ENCODE measurements at places on chromosomes 6 and 20.

- no peak for DNase-seq
Observed at GRCh38 chr6:36120539-36120938, 9.8 kb upstream of the MAPK13 start.

DNA sequence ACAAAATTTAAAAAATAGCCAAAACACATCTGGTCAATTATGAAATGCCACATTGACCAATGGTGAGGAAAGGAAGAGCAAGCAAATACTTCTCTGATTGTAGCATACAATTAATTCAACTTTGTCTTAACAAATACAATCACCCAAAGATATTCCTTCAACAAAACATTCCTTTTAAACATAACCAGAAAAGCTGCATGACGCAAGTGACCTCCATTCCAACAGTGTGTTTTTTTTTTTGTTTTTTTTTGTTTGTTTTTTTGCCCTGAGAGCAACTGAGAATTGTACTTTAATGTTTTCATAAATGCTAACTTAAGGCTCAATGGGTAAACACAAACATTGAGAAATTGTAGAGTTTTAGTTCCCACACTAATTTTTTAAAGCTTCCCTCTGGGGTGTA lies 184.4 kb downstream of the PTPRK start:
- DNase-seq: no peak

- no peak for DNase-seq
Observed at GRCh38 chr20:29427201-29428060, 1830.0 kb upstream of the DEFB115 start.

DNA sequence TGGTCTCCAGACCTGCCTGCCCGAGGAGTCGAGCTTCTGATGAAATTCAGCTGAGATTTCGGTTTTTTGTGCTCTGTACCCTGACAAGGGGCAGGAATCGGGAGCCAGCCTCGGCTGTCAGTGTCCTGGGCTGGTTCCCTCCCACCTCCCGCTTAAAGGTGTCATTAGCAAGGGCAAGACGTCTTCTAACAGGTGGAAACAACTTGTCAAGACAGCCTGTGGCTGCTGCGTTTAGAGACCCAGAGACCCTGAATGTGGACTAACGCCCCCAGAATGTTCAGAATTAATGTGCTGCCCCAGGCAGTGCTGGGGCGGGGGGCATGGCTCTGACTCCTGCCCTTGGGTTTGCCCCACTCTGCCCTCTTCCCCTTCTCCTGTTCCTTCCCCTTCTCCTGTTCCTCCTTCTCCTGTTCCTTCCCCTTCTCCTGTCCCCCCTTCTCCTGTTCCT lies 69.7 kb downstream of the PHACTR3 start:
- no peak for DNase-seq

- no peak for DNase-seq
Observed at GRCh38 chr6:82507112-82507511, 143.5 kb downstream of the TPBG start.

DNA sequence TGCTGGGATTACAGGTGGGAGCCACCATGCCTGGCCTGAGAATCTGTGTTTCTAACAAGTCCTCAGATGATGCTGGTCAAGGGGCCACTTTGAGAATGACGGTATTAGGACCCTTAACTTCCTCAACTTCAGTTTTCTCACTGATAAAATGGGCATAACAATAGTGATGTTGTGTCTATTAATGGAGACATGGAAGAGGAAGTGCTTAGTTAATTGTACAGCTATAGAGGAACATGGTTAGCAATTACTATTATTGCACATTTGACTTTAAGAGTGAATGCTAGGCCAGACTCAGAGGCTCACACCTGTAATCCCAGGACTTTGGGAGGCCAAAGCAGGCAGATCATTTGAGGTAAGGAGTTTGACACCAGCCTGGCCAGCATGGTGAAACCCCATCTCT lies 12.7 kb downstream of the DPPA5 start:
- DNase-seq: no peak

DNA sequence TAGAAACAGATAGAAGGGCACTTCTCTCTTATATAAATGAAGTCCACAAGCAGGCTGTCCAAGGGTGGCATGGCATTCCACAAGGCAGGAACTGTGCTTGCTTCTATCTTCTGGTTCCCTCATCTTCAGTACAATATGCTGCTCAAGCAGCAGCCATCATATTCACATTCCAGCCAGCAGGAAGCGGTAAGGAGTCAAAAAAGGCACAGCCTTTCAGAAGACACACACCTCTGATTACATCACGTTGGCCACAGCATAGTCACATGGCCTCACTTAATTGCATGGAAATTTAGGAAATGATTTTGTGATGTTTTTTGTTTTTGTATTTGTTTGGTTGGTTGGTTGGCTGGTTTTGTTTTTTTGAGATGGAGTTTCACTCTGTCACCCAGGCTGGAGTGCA lies 19.0 kb downstream of the REM1 start:
- DNase-seq: peak; percentile 22

DNA sequence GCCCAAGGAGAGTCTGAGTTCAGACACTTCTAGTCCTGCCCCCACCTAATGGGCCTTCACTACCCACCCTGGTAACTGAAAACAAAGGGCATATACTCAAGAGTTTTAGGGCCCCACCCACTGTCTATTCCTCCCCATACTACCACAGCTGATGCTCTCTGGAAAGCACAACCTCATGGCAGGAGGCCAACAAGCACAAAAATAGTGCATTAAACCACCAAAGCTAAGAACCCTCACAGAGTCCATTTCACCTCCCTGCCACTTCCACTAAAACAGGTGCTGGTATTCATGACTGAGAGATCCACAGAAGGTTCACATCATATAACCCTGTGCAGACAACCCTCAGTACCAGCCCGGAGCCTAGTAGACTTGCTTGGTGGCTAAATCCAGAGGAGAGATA lies 132.1 kb upstream of the ADGRB3 start:
- DNase-seq: no peak

GRCh38 chr6:45880676-45881075 lies 135.0 kb downstream of the CLIC5 start:
- no peak for DNase-seq

DNA sequence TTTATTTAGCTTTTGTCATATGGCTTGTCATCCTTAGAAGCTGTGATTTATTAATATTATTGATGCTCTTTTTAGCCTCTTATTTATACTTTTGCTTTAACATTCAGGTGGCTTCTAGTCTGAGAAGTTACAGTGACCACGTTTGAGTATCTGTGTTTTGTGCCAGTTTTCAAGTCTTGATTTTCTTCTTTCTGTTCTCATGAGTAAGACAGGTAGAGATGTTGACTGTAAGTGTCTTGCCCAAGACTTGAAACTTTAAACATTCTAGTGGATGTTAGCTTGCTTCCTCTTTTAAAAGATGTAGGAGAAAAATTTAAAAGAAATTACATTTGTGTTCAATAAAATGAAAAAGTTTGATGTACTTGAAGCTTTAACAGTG lies 122.6 kb downstream of the LRRC1 start:
- DNase-seq: no peak

GRCh38 chr6:149723771-149724417 lies 6.0 kb upstream of the LATS1 start:
- peak; percentile 11 for DNase-seq

DNA sequence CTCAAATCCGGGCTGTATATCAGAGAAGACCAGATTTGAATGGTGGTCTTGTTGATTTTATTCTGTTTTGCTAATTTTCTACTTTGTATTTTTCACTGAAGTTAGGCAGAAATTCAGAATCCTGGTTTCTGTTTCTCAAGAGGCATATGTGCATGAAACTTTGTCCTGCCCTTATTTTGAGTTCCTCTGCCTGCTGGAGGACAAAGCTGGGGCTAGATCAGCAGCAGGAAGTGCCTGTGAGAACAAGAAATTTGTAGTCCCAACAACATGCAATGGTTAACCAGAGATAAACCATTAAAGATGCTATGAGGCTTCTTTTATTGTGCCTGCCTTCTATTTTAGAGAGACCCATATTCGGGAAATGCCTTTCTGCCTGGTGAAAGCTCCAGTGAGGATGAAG lies 37.1 kb downstream of the BEND6 start:
- DNase-seq: no peak

DNA sequence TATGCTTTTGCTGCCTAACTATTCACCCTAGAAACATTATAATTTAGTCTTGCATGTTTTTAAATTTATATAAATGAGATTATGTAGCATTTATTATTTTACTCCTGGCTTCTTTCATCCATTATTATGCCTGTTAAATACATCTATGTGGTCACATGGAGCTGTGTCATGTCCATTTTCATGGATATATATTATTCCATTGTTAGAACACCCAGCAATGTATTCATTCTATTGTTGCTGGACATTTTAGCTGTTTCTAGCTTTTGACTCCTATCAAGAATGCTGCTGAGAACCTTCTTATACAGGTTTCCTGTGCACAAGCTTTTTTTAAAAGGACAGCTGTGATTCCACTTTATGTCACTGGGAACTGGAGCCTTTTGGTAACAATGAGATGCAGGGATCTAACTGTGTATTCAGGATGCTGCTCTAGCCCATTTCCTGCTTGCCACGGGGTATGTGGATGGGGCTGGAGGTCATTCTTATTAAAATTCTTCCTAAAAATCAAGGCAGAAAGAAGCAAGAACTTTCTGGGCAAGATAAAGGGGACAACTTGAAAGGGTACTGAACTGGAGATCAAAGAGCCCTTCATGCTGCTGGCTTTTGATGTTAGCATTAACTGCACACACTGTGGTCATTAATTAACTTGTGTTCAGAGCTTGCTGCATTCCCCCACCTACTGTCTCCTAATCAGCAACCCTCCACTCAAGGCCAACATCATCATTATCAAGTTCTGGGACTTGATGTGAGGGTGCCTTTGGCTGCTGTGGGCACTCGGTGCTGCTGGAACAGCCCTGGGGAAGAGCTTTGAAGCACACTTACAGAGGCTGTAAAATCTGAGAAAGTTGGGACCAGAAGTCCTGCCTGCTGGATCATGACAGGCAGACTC lies 96.6 kb upstream of the AKIRIN2 start:
- DNase-seq: no peak

DNA sequence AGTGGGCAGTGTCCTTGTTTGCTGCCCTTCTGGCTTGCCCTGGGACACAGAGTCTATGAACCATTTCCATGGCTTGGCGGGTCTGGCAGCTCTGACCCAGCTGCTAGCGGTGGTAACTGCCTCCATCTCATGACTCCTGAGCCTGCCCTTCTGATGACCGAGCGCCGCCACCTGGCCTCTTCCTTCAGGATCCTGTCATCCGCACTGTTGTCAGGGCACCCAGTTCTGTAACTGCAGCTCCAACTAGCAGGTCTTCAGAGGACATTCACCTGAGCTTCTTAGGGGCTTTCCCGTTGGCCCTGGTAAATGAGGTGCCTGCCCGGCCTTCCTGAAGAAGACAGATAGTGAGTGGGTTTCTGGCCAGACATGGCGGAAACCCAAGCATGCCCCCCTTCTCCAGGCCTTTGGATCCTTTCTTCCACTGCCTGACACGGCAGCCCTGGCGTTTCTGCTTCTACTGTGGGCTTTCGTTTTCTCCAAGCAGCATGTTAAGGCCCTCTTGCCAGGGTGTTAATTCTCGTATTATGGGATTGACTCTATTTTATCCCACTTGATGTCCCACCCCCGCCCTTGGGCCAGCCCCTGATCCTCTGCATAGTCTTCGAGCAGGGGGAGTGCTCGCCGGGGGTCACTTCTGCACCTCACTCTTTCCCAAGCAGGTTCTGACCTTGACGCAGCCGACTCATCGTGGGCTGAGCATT lies 24.7 kb downstream of the PACSIN1 start:
- no peak for DNase-seq

GRCh38 chr20:57508381-57508780 lies 16.6 kb downstream of the CTCFL start:
- no peak for DNase-seq

GRCh38 chr6:46334442-46334841 lies 156.8 kb downstream of the RCAN2 start:
- DNase-seq: no peak

- no peak for DNase-seq
Observed at GRCh38 chr20:56343861-56344381, 14.9 kb upstream of the FAM210B start.

GRCh38 chr6:7550433-7550801 lies 8.9 kb downstream of the DSP start:
- DNase-seq: no peak

DNA sequence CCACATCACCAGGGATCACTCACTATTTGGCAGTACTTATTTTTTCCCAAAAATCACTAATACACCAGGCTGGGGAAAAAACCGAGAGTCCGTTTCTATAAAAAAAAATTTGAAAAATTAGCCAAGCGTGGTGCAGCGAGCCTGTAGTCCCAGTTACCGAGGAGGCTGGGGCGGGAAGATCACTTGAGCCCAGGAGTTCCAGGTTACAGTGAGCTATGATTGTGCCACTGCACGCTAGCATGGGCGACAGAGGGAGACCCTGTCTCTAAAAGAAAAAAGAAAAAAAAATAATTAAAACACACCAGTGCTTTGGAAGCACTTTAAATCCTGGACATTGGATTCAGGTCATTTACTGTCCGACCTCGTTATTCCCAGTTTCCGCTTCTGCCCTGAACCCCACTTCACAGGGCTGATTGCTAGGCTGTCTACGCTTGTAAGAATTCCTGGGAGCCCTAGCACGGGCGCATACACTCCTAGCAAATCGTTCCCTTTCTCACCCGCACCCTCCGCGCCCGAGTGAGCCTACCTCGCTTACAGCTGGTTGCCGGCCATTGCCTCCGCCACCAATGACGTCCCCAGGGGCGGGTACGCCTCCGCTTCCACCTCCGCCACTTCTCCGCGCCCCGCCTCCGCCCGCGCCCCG lies at the start of gene TPMT:
TPMT (minus strand) TSS at position 571 of the 643 bp plus-strand sequence. CDS start 5,950 bp downstream, outside the sequence.
- DNase-seq: peak; percentile 94

DNA sequence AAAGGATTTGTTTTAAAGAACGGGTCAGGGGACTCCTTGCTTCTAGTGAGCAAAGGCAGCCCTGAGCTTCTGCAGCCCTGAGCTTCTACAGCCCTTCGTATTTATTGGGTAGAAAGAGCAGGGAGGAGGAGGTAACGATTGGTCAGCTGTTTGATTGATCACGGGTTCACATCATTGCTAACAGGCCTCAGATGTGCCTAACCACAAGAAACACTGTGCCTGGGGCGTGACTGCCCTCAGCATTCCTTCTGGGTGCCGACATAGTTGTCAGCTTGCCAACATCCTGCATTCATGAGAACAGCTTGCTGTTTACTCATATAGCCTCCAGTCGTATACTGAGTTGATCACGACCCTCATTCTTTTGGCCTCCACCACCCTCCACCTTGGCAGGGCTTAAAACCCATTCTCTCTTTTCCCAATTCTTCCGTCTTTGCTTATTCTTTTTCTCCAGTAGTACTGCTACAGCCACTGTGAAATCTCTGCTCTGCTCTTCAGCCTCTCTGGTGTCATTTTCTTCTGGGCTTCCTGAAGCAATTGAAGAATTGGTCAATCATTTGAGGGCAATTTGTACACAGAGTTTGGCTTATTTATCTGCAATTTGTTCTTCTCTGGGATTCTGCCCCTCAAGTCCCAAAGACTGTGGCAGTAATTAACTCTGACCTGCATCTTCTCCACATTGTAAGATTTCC lies 25.4 kb upstream of the NOP56 start:
- no peak for DNase-seq

GRCh38 chr6:73050706-73051105 lies 174.6 kb downstream of the KHDC1L start:
- no peak for DNase-seq

DNA sequence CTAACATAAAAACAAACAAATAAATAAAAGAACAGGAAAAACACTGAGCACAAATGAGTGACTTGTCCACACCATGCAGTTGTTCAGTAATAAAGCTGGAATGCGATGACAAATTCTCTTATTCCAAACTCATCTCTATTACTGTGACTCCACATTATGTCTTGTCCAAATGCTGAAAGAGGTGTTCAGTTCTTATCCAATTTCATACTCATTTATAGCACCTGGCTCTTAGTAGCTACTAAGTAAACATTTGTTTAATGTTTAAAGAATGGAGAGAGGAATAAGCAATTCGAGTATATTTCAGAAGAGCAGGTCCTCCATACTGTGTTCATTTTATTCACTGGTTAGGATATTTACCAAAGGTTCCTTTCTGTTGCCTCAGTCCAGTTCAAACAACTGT lies 439.0 kb upstream of the JAG1 start:
- DNase-seq: peak; percentile 44
